ENCODE measurements at places on chromosomes 7 and 10.

DNA sequence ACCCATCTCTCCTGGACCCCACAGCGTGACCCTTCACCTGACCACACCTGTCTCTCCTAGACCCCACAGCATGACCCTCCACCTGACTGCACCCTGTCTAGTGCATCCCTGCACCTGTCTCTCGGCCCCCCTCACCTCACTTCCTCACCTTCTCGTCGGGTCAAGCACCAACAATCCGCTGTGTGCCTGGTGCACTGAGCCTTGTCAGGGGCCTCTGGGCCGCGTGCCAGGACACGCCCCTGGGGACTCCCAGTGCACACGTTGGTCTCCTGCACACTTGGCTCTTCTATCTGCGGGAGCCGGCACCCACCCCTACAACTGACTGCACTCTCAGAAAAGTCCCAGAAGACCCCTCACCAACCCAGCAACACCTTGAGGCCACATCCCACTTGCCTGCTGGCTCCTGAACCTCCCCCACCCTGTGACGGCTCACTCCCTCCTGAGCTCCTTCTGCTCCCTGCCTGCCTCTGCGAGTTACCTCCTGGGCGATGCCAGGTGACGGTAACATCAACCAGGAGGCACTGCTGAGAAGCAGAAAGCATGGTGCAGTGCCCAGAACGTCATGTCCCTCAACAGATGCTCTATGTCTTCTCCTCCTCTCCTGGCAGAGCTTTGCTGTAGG lies 147.6 kb downstream of the DIP2C start:
- no peak for DNase-seq

DNA sequence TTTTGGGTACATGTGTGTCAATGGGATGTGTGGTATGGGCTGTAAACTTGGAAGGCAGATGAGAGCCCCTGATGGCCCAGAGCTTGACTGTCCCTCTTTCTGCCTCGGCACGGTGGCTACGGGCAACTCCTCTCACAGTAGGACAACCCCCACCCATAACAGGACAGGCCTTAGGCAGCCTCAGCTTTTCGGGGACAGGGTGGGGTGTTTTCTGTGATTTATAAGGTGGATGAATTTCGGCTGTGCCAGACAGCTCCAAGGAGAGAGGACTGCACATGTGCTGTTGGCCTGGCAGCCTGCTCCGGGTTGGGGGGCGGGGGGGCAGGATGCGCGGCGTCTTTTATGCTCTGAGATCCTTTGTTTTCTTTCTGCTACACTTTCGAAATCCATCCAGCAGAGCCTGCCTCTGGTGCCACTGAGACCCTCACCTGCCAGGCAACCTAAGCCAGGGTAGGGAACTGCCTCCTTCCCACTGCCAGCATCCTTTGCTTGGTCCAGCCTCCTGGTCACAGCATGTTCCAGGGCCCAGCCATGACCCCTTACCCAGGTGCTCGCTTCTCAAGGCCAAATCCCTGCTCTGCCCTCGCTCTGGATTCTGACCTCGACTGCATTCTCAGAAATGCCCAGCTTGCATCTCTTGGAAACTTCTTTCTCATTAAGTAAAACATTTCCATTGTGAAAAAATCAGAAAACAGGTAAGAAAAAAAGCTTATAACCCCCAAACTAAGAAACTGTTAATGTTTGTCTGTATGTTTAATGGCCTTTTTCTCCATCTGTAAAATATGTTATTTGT lies 15.4 kb upstream of the BTBD16 start:
- DNase-seq: no peak

DNA sequence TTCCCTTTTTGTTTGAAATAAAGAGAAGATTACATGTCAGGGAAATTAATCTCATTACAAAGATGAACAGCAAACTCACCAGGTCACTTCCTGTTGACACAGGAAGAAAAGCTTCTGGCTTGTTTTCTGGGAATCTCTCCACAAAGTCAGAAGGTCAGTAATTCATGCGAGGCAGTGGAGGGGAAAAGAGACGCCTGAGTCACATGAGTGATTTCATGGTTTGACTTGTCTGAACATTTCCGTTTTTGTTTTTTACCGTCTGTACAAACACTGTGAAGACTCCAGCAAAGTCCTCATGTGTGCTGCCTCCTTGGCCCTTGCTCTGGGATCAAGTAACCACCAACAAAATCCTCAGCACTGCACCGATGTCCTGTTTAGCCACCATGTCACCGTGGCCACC lies 2.5 kb upstream of the HABP2 start:
- DNase-seq: no peak

- DNase-seq: no peak
Measured at GRCh38 chr7:72032934-72033333, 379.2 kb downstream of the CALN1 start.

Measured in stimulated activated CD8-positive, alpha-beta memory T cell treated with anti-CD3 and anti-CD28 coated beads, Interleukin-4, amount 100 ng/mL, for 1 hour (primary cell).